ENCODE measurements at places on chromosomes 7 and 10.
A peak's percentile ranks its signal among the peaks of the same experiment; 100 is the strongest.

- no peak overlapping the region for H3K4me3 ChIP-seq
- no peak overlapping the region for H3K27ac ChIP-seq
- H3K27me3 ChIP-seq: no peaks in the 10 kb centered on the region
Measured at GRCh38 chr7:95999481-95999880, 227.1 kb downstream of the DYNC1I1 start.

DNA sequence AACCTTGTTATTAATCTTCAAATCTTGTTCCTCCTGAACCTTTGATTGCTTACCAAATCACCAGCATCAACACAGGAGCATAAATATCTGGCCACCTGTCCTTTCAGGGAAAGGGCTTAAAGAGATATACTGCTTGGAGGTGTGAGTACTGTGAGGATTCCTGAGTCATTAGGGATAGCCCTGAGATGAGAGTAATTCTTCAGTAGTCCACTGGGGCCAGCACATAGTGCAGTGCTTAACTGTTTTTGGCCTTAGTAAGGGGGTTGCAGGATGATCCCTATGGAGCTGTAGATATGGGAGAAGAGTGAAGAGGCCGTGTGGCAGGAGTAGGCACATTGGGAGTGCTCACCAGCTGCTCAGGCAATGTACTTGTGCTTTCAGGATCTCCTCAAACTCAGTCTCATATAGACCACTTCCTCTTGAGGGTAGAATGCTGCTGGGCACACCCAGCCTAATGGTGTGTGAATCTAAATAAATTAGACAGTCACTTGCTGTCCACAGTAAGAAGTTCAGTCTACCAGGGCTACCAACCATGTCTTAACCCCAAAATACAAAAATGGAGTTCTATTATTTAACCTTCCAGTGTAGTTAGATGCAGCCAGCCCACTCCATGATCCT is 26.5 kb upstream of the GPR141 start:
- no peaks in the 10 kb centered on the region for H3K36me3 ChIP-seq
- no peak overlapping the region for H3K27ac ChIP-seq
- H3K27me3 ChIP-seq: no peaks in the 10 kb centered on the region
- H3K4me1 ChIP-seq: no peaks in the 10 kb centered on the region
- DNase-seq: no peak

DNA sequence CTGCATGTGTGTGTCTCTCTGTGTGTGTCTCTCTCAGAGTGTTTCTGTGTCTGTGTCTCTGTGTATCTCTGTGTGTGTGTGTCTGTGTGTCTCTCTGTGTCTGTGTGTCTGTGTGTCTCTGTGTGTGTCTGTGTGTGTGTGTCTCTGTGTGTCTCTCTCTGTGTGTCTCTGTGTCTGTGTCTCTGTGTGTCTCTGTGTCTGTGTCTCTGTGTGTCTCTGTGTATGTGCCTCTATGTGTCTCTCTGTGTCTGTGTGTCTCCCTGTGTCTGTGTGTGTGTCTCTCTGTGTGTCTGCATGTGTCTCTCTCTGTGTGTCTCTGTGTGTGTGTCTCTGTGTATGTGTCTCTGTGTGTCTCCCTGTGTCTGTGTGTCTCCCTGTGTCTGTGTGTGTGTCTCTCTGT is 44.8 kb upstream of the C10orf71 start:
- H3K27ac ChIP-seq: no peak overlapping the region
- DNase-seq: no peak
- H3K4me3 ChIP-seq: no peak overlapping the region
- H3K36me3 ChIP-seq: no peaks in the 10 kb centered on the region
- no peaks in the 10 kb centered on the region for H3K4me1 ChIP-seq

DNA sequence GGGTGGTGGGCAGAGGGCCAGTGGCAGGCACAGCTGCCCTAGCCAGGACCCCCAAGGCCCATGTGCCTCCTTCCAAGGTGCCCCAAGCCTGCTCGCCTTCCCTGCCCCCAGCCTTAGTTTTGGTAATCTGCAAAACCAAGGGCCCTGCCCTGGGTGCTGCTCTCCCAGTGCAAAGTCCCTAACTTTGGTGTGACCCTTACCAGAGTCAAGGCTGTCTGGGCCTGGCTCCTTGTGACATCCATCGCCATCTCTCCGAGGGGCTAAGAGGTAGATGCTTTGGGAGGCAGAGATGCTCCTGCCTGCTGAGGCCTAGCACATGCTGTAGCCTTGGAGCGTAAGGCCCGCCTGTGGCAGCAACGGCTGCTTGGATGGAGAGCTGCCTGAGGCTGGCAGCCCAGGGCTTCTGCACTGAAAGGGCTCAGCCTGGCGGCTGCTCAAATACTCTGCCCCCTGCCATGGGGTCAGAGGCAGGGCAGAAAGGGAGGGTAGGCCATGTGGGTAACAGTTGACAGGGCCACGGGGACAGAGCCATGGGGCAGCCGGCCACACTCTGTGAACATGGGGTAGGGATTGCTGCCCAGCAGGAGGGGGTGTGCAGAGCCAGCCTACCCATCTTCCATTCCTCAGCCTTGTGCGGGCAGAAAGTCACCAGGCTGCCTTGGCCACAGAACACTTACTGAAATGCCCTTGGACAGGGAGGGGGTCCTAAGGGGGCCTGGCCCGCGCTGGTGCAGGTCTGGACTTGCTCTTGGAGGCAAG is 17.9 kb upstream of the MYL7 start:
- H3K4me3 ChIP-seq: no peak overlapping the region
- H3K27me3 ChIP-seq: no peaks in the 10 kb centered on the region
- DNase-seq: no peak
- no peaks in the 10 kb centered on the region for H3K36me3 ChIP-seq
- no peaks in the 10 kb centered on the region for H3K4me1 ChIP-seq

- no peak for DNase-seq
- no peak overlapping the region for H3K27ac ChIP-seq
- H3K36me3 ChIP-seq: no peaks in the 10 kb centered on the region
- no peak overlapping the region for H3K4me3 ChIP-seq
Measured at GRCh38 chr10:96643920-96644319, 57.1 kb upstream of the TM9SF3 start.

DNA sequence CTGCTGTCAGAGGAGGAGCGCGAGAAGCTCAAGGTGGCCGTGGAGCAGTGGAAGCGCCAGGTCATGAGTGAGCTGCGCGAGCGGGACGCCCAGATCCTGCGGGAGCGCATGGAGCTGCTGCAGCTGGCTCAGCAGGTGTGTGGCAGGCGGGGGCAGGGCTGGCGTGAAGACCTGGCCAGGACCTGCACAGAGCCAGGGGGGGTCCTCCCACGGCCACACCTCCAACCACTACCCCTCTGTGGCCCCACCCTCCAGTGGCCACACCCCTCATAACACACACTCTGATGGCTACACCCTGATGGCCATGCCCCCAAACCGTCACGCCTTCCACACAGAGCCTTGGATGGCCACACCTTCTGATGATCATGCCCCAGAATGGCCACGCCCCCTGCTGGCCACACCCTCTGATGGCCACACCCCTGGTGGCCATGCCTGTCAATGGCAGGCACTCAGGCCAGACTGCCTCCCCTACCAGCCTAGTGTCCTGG is 23.4 kb upstream of the DPYSL4 start:
- no peak overlapping the region for H3K4me3 ChIP-seq
- H3K27me3 ChIP-seq: no peaks in the 10 kb centered on the region
- no peak for DNase-seq
- no peaks in the 10 kb centered on the region for H3K4me1 ChIP-seq
- no peak overlapping the region for H3K27ac ChIP-seq
- H3K36me3 ChIP-seq: no peaks in the 10 kb centered on the region

DNA sequence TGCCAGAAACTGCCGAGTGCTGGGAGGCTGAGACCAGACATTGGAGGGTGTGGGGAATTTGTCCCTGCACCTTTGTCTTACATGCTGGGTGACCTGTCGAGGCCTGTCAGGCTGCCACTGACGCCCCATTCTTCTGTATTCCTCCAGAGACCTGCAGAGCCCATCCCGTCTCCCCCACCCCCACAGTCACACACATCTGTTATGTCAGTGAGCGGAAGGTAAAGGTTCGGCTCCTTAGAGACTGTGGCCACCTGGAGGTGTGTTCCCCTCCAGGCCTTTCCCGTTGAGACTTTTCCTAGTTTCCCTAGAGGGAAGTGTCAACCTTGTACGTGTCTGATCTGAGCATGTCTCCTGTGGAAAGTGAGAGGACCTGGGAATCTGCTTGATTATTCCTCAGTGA is 84.5 kb downstream of the ATXN7L1 start:
- H3K27me3 ChIP-seq: no peaks in the 10 kb centered on the region
- no peaks in the 10 kb centered on the region for H3K36me3 ChIP-seq
- no peak overlapping the region for H3K27ac ChIP-seq
- no peaks in the 10 kb centered on the region for H3K4me1 ChIP-seq
- H3K4me3 ChIP-seq: no peak overlapping the region

- H3K27me3 ChIP-seq: no peaks in the 10 kb centered on the region
- H3K4me1 ChIP-seq: peaks cover 12% of the 10 kb centered on the region
- no peak overlapping the region for H3K27ac ChIP-seq
- no peak for DNase-seq
- H3K36me3 ChIP-seq: peaks cover 23% of the 10 kb centered on the region
Measured at GRCh38 chr10:5461914-5462840, 37.2 kb downstream of the CALML5 start.

- no peak for DNase-seq
- no peaks in the 10 kb centered on the region for H3K4me1 ChIP-seq
- no peaks in the 10 kb centered on the region for H3K27me3 ChIP-seq
- peaks cover 46% of the 10 kb centered on the region for H3K36me3 ChIP-seq
- no peak overlapping the region for H3K4me3 ChIP-seq
- H3K27ac ChIP-seq: no peak overlapping the region
Measured at GRCh38 chr7:55206235-55207029, 158.7 kb upstream of the LANCL2 start.

GRCh38 chr7:55387062-55387965 is 22.2 kb downstream of the LANCL2 start:
- no peak overlapping the region for H3K4me3 ChIP-seq
- no peak overlapping the region for H3K27ac ChIP-seq
- DNase-seq: no peak
- H3K4me1 ChIP-seq: no peaks in the 10 kb centered on the region
- no peaks in the 10 kb centered on the region for H3K27me3 ChIP-seq

GRCh38 chr7:44284216-44284615 is 41.2 kb downstream of the CAMK2B start:
- no peak overlapping the region for H3K27ac ChIP-seq
- no peaks in the 10 kb centered on the region for H3K36me3 ChIP-seq
- no peaks in the 10 kb centered on the region for H3K27me3 ChIP-seq

GRCh38 chr10:103241262-103242011 is 4.2 kb upstream of the RPEL1 start:
- peak overlapping the region; percentile 64 for H3K27ac ChIP-seq
- no peak overlapping the region for H3K4me3 ChIP-seq
- peaks cover 8% of the 10 kb centered on the region for H3K4me1 ChIP-seq

GRCh38 chr7:156943091-156944041 is 6.1 kb upstream of the NOM1 start:
- H3K27me3 ChIP-seq: no peaks in the 10 kb centered on the region
- no peaks in the 10 kb centered on the region for H3K4me1 ChIP-seq
- no peak overlapping the region for H3K27ac ChIP-seq
- DNase-seq: no peak
- H3K4me3 ChIP-seq: peak overlapping the region; percentile 35

DNA sequence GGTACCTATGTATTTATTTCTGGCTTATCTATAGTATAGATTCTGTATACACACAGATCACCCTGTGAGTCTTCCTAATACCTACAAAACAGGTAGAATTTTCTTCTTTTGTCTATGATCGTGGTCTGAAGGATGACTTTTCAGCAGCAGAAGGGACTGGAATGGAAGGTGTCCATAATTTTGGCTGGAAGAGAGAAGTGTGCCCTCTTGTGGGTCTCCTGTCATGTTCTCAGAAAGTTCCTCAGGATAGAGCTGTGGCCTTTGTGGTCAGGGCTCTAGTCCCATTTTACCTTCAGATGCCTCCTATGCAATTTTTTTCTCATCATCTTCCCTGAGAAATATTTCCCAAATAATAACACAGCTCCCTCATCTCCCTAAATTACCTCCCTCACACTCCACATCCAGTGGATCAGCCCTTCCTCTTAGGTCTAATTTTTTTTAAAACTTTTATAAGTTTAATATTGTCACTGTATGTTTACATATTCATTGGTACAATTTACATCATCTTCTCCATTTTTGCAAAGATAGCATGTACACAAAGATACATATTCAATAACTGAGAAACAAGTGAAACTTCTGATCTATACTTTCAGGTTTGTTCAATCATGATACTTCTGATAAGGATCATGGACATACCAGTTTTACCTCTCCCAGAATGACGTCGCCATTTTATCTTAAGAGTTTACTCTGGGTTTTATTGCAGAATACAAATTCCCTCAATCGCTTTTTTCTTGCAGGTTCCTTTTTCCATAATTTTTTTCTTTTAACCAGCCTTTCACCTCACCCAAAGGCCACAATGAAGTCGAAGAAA is 112.7 kb downstream of the REEP3 start:
- no peak overlapping the region for H3K27ac ChIP-seq
- peaks cover 3% of the 10 kb centered on the region for H3K4me1 ChIP-seq
- H3K36me3 ChIP-seq: no peaks in the 10 kb centered on the region
- H3K27me3 ChIP-seq: no peaks in the 10 kb centered on the region
- DNase-seq: no peak

GRCh38 chr7:157429001-157429679 is 92.3 kb downstream of the DNAJB6 start:
- no peak for DNase-seq
- H3K27ac ChIP-seq: no peak overlapping the region
- H3K27me3 ChIP-seq: no peaks in the 10 kb centered on the region
- peaks cover 5% of the 10 kb centered on the region for H3K4me1 ChIP-seq
- H3K36me3 ChIP-seq: no peaks in the 10 kb centered on the region
- no peak overlapping the region for H3K4me3 ChIP-seq

DNA sequence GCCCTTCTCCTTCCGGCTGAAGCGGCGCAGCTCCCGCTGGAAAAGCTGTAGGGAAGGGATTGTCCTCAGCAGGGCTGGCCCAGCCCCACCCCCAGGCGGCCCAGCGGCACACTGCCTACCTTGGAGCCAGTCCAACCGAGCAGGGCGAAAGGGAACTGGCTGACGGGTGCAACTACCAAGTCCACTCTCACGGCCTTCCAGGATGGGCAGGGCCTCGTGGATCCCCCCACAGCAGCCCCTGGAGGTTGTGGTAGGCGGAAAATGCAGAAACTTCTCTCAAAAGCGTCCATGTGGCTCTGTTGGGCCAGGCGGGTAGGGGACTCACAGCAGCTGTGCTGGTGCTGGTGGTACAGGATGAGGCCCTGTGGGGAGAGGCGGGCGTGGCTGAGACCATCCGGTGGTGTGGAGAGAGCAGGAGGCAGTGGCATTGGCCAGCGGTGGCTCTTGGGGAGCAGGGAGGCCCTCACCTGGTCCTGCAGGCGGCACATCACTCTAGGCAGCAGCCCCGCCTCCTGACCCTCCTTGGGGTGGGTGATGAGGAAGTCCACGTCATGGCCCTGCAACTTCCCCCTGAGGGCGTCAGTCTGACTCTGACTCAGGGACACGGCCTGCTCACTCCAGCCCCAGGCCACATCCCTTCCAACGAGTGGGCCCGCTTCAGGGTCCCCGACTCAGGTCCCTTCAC is 8.4 kb upstream of the PGAM2 start:
- H3K4me3 ChIP-seq: peak overlapping the region; percentile 35
- peaks cover 25% of the 10 kb centered on the region for H3K4me1 ChIP-seq
- peak overlapping the region; percentile 72 for H3K27ac ChIP-seq
